Upper lobe of left lung (tissue), 6 donors: ENCODE measurements at places on chromosomes 16 and 17. TPM values are rescaled to one million over a fixed set of nuclear protein-coding genes. Genes with fewer than 3 reads are reported as not detected.
A peak's percentile ranks its signal among the peaks of the same experiment; 100 is the strongest.

GRCh38 chr17:37247825-37248224 lies 128.0 kb upstream of the C17orf78 start:
- no peak for DNase-seq
- no peak overlapping the region for H3K27ac ChIP-seq
- H3K36me3 ChIP-seq: peaks cover 58% of the 10 kb centered on the region
- H3K4me3 ChIP-seq: no peak overlapping the region

The SULT1A2 gene
- 15.0 TPM for total RNA-seq

The TPSD1 gene
- total RNA-seq: 14.0 TPM

GRCh38 chr17:12316021-12316420 lies 295.3 kb downstream of the MAP2K4 start:
- no peak for DNase-seq
- no peaks in the 10 kb centered on the region for H3K4me1 ChIP-seq
- H3K36me3 ChIP-seq: no peaks in the 10 kb centered on the region

The TMEM98 gene
- total RNA-seq: 35.6 TPM

The TUBB3 gene
- 4.2 TPM for total RNA-seq

The VKORC1 gene
- 74.3 TPM for total RNA-seq

DNA sequence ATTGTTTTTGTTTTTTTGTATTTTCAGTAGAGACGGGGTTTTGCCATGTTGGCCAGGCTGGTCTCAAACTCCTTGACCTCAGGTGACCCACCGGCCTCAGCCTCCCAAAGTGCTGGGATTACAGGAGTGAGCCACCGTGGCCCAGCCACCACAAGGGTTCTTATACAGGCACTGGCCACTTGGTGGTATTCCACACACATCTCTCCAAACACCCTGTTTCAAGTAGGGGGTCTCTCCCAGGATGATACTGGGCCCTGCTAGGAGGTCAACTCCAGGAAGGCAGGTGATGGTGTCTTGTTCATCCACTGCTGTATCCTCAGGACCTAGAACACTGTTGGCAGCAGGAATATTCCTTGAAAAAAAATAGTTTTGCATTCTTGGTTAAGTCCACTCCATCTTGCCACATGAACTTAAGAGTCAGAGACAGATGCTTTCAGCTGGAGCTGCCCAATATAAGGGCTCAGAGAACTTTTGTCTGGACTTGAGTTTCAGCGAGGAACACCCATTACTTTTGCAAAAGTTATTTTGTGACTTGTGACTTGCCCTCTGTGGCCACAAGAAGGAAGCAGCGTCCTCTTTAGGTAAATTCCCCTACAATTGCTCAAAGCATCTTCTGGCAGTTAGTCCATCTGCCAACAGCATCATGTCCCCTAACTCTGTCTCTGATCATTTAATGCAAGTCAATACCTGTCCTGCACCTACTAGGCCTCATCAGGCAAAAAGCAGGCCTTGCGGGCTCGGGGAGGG lies 7.4 kb upstream of the EEF2K start:
- peaks cover 12% of the 10 kb centered on the region for H3K4me1 ChIP-seq
- no peak overlapping the region for H3K4me3 ChIP-seq
- no peaks in the 10 kb centered on the region for H3K36me3 ChIP-seq
- DNase-seq: no peak
- H3K27me3 ChIP-seq: no peaks in the 10 kb centered on the region

DNA sequence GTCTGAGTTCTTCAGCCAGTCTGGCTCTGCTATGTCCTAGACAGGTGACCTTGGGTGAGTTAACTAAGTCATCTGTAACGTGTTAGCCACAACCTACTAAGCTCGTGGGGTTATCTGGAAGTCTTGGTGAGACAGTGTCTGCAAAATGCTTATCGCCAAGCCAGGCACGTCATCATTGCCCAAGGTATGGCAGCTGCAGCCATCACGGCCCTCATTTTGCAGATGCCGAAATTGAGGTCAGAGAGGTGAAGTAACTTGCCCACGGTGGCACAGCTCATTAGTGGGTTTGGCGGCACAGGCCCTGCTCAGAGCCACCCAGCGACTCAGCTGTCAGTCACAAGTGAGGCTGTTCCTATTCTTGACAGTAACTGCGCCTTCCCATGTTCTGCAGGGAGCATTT lies 79.8 kb downstream of the CMIP start:
- no peaks in the 10 kb centered on the region for H3K27me3 ChIP-seq
- no peak overlapping the region for H3K4me3 ChIP-seq
- DNase-seq: no peak
- H3K4me1 ChIP-seq: peaks cover 44% of the 10 kb centered on the region
- peaks cover 3% of the 10 kb centered on the region for H3K36me3 ChIP-seq

DNA sequence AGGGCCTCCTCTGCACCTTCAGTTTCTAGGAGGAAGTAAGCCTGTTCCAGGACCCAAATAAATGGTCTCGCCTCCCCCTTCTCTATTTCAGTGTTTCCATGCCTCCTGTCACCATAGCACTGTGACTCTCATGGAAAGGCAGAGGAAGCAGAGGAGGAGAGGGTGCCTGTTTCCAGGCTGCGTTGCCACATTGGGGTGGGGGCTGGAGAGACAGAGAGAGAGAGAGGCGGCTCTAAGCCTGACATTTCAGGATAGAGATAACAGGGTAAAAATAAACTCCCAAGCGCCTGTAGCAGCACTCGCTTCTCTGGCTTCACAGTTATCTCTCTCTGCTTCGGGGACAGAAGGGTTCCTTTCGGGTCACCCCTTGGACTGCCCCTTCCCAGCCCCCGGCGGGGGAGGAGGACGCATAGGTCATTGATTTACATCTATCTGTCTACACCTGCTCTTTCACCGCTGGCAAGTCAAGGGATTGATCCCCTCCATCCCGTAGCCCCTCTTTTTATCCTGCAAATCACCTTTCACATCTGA lies 71.2 kb upstream of the MRTFB start:
- H3K27me3 ChIP-seq: no peaks in the 10 kb centered on the region
- DNase-seq: no peak
- H3K27ac ChIP-seq: no peak overlapping the region
- H3K36me3 ChIP-seq: no peaks in the 10 kb centered on the region
- H3K4me3 ChIP-seq: no peak overlapping the region

The MT1E gene
- total RNA-seq: 546 TPM

- H3K4me1 ChIP-seq: peaks cover 24% of the 10 kb centered on the region
- no peaks in the 10 kb centered on the region for H3K27me3 ChIP-seq
- H3K27ac ChIP-seq: no peak overlapping the region
- no peaks in the 10 kb centered on the region for H3K36me3 ChIP-seq
- H3K4me3 ChIP-seq: no peak overlapping the region
These were observed 145.3 kb downstream of the SPECC1 start for GRCh38 chr17:20154286-20155000.

- no peaks in the 10 kb centered on the region for H3K36me3 ChIP-seq
- no peaks in the 10 kb centered on the region for H3K27me3 ChIP-seq
- H3K4me3 ChIP-seq: peak overlapping the region; percentile 12
- peak overlapping the region; percentile 82 for H3K27ac ChIP-seq
- no peak for DNase-seq
- H3K4me1 ChIP-seq: peaks cover 16% of the 10 kb centered on the region
These were observed 7.7 kb upstream of the TMEM100 start for GRCh38 chr17:55730380-55730779.

DNA sequence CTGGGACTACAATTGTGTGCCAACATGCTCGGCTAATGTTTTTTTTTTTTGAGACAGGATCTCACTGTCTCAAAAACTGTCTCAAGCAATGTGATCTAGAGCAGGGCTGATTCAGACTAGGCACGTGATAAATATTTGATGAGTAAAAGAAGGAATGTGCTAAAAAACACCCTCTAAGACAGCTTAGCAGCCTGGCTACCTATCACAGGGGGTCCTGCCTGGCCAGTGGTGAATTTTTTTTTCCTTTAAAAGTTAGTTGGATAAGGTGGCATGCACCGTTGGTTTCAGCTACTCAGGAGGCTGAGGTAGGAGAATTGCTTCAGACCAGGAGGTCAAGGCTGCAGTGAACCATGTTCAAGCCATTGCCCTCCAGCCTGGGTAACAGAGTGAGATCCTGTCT lies 14.8 kb upstream of the GPATCH8 start:
- DNase-seq: no peak
- no peak overlapping the region for H3K27ac ChIP-seq
- H3K4me3 ChIP-seq: no peak overlapping the region
- H3K27me3 ChIP-seq: no peaks in the 10 kb centered on the region

The SBK1 gene
- 4.2 TPM for total RNA-seq

DNA sequence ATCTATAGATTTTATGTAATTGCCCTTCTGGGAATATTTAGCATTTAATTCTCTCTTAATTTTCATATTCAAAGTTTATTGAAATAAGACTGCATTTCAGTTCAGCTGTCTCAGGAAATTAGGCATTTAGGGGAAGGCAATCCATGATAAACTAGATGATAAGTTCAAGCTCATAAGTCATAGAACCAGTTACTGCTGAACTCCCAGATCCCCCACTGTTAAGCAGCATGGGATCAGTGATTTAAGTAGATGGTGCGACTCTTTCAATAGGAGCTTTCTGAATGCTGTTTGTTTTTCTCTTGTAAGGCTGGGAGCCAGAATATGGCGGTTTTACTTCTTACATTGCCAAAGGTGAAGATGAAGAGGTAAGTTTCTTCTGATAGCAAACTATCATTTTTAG lies 23.8 kb downstream of the OGFOD1 start:
- no peak overlapping the region for H3K4me3 ChIP-seq
- no peaks in the 10 kb centered on the region for H3K4me1 ChIP-seq
- no peaks in the 10 kb centered on the region for H3K27me3 ChIP-seq

- H3K36me3 ChIP-seq: no peaks in the 10 kb centered on the region
- DNase-seq: no peak
- H3K4me1 ChIP-seq: no peaks in the 10 kb centered on the region
These were observed 18.8 kb upstream of the AMZ2 start for GRCh38 chr17:68228817-68229570.

GRCh38 chr17:7191571-7192270 lies 12.6 kb upstream of the ASGR1 start:
- no peaks in the 10 kb centered on the region for H3K27me3 ChIP-seq
- peaks cover 61% of the 10 kb centered on the region for H3K36me3 ChIP-seq
- DNase-seq: no peak
- H3K27ac ChIP-seq: no peak overlapping the region
- H3K4me1 ChIP-seq: no peaks in the 10 kb centered on the region

The SNTB2 gene
- total RNA-seq: 24.1 TPM
